ENCODE measurements at places on chromosomes 12 and 14. TPM values are rescaled to one million over a fixed set of nuclear protein-coding genes. Genes with fewer than 3 reads are reported as not detected.
A peak's percentile ranks its signal among the peaks of the same experiment; 100 is the strongest.

GRCh38 chr14:102159841-102160240 lies 20.1 kb downstream of the WDR20 start:
- DNase-seq, result no peak
- H3K36me3 ChIP-seq, result peaks cover 9% of the 10 kb centered on the region
- H3K4me3 ChIP-seq, result no peak overlapping the region
- no peak overlapping the region for H3K27ac ChIP-seq
- H3K4me1 ChIP-seq, result peaks cover under 1% of the 10 kb centered on the region
- H3K27me3 ChIP-seq, result no peaks in the 10 kb centered on the region

DNA sequence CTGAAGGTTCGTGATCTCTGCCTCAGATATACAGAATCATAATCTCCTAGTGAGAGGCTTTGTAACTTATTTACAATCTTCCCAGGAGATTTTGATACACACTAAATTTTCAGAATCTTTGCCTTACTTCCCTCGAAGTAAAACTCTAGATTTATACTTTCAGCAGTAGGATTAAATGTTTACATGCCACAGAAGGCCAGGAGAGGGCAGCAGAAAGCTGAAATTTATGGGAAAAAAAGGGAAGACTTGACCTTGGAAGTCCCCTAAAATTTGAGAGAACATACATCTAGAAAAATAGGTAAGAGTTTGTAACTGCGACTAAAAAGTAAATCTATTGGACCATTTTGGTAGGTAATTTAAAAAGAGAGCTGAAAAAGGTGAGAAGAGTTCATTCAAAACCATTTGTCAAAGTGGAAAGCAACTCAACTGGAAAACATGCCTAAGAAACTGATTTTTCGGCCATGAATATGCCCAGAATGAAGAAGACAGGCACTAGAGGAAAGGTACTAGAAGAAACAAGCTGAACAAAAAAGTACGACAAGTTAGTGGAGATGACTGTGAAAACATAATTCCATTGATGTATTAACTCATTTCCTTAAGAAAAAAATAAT lies 242.0 kb upstream of the MDGA2 start:
- no peak overlapping the region for H3K4me3 ChIP-seq
- peak; percentile 23 for DNase-seq
- H3K27ac ChIP-seq, result no peak overlapping the region

DNA sequence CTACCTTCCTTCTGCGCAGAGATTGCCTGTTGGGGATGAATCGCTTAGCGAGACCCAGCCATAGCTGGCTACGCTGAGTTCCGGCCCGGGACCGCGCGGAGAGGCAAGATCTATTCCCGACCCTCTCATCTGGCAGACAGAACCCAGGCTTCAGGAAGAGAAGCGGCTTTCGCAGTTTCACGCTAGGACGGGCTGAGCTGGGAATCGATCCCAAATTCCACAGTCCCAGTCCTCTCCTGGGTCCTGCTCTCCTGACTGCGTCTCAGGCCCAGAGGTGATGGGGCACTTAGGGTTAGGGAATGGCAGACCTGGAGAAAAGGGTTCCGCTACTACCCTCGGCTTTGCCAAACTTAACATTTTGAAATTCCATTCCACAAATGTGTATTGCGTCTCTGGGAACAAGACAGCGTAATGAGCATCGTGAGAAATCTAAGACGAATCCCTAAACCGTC lies 2.8 kb downstream of the PTPN21 start:
- DNase-seq, result peak; percentile 61
- peak overlapping the region; percentile 68 for H3K4me3 ChIP-seq
- H3K27me3 ChIP-seq, result peaks cover 4% of the 10 kb centered on the region
- peaks cover 31% of the 10 kb centered on the region for H3K36me3 ChIP-seq

GRCh38 chr12:44616402-44616801 lies 259.7 kb downstream of the NELL2 start:
- DNase-seq, result no peak
- H3K36me3 ChIP-seq, result no peaks in the 10 kb centered on the region
- H3K4me3 ChIP-seq, result no peak overlapping the region
- no peaks in the 10 kb centered on the region for H3K27me3 ChIP-seq

GRCh38 chr12:77225373-77225772 lies 160.0 kb upstream of the E2F7 start:
- H3K4me3 ChIP-seq, result no peak overlapping the region
- H3K27ac ChIP-seq, result no peak overlapping the region
- H3K4me1 ChIP-seq, result no peaks in the 10 kb centered on the region
- no peak for DNase-seq
- H3K36me3 ChIP-seq, result no peaks in the 10 kb centered on the region

DNA sequence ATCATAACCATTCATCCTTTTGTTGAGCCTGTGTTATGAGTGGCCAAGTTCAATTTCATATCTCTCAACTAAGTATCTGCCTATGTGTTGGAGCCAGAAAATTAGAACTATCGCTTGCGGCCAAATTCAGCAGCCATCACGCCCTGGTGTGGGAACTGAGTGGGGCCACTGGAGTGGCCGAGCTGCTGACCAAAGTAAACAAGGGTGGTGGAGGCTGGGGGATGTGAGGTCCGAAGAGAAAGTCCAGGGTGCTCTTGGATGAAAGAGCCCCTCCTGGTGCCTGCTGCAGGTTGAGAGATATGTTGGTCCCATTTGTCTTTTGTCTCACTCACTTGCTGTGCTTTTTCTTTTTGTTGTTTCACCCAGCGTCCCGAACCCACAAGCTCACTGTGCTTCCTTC lies 14.9 kb downstream of the ADGRD1 start:
- no peak for DNase-seq
- no peak overlapping the region for H3K4me3 ChIP-seq
- H3K4me1 ChIP-seq, result no peaks in the 10 kb centered on the region
- no peak overlapping the region for H3K27ac ChIP-seq
- no peaks in the 10 kb centered on the region for H3K27me3 ChIP-seq

DNA sequence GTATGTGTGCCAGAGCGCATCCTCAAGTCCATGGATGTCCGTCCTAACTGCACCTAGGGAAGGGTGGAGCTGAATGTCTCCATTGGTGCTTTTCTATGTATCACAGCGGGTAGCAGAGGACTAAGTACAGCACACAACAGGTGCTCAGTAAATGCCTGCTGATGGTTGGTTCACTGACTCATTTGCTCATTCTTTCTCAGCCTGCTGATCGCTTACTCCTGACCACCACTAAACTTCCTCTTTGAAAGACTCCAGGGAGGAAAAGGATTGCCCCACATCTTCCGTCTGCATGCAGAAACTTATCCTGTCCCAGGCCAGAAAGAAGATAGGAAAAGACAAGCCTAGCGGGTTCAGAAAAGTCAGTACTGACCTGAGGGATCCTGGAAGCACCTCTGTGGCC lies 66.3 kb downstream of the B4GALNT3 start:
- no peak overlapping the region for H3K4me3 ChIP-seq
- DNase-seq, result no peak
- peaks cover 4% of the 10 kb centered on the region for H3K27me3 ChIP-seq
- H3K27ac ChIP-seq, result no peak overlapping the region
- peaks cover 7% of the 10 kb centered on the region for H3K4me1 ChIP-seq

GRCh38 chr12:113069149-113069548 lies 12.6 kb downstream of the DTX1 start:
- DNase-seq, result no peak
- peaks cover 11% of the 10 kb centered on the region for H3K4me1 ChIP-seq
- peaks cover 12% of the 10 kb centered on the region for H3K27me3 ChIP-seq
- H3K27ac ChIP-seq, result no peak overlapping the region

GRCh38 chr12:62078020-62078419 lies 182.2 kb upstream of the USP15 start:
- no peak for DNase-seq
- no peak overlapping the region for H3K27ac ChIP-seq
- no peaks in the 10 kb centered on the region for H3K4me1 ChIP-seq
- H3K27me3 ChIP-seq, result no peaks in the 10 kb centered on the region
- no peaks in the 10 kb centered on the region for H3K36me3 ChIP-seq

DNA sequence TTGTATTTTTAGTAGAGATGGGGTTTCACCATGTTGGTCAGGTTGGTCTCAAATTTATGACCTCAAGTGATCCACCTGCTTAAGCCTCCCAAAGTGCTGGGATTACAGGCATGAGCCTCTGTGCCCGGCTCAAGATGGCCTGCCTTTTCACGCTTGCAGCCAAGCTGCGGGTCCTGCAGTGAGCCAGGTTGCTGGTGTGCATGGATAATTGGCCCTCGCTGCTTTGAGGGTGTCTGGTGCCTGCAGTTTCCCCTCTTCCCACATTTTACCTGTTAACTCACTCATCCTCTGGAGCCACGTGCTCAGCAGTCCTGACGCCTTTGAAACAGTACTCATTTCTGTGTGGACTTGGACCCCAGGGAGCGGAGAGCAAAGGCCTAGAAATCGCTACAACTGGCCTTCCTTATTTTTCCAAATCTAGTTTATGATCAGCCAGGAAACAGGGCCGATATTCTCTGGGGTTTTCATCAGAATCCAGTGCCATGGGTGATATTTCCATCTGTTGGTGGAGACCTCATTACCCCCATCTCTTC lies 42.2 kb downstream of the TPCN1 start:
- H3K4me1 ChIP-seq, result peaks cover 32% of the 10 kb centered on the region
- peaks cover 40% of the 10 kb centered on the region for H3K36me3 ChIP-seq
- DNase-seq, result no peak
- H3K27ac ChIP-seq, result no peak overlapping the region
- no peak overlapping the region for H3K4me3 ChIP-seq
- H3K27me3 ChIP-seq, result no peaks in the 10 kb centered on the region

GRCh38 chr12:111427417-111428074 lies 21.8 kb downstream of the SH2B3 start:
- peaks cover 35% of the 10 kb centered on the region for H3K4me1 ChIP-seq
- peaks cover 2% of the 10 kb centered on the region for H3K36me3 ChIP-seq
- DNase-seq, result no peak
- no peak overlapping the region for H3K4me3 ChIP-seq
- no peaks in the 10 kb centered on the region for H3K27me3 ChIP-seq
- no peak overlapping the region for H3K27ac ChIP-seq

GRCh38 chr12:94516985-94517384 lies 57.3 kb upstream of the CEP83 start:
- no peaks in the 10 kb centered on the region for H3K27me3 ChIP-seq
- H3K4me3 ChIP-seq, result no peak overlapping the region
- no peaks in the 10 kb centered on the region for H3K36me3 ChIP-seq
- H3K4me1 ChIP-seq, result no peaks in the 10 kb centered on the region
- no peak for DNase-seq

DNA sequence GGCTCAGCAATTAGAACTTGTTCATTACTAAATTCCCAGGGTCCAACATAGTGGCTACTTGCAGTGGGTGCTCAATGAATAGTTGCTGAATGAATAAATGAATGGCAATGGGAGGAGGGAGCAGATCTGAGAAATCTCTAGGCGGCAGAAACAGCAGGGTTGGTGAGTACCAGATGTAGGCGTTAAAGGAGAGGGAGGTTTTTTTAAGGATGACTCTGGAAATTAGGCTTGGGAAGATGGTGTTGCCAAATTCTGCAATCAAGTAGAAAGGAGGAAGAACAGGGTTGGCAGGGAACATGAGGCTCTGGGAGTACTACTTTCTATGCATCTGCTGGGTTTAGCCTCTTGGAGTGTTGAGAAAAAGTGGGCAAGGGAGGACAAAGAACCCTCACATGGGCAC lies 207.1 kb downstream of the APAF1 start:
- no peak overlapping the region for H3K27ac ChIP-seq
- H3K4me3 ChIP-seq, result no peak overlapping the region
- H3K36me3 ChIP-seq, result no peaks in the 10 kb centered on the region
- DNase-seq, result no peak
- no peaks in the 10 kb centered on the region for H3K4me1 ChIP-seq

- no peak for DNase-seq
- H3K27me3 ChIP-seq, result no peaks in the 10 kb centered on the region
- H3K4me3 ChIP-seq, result no peak overlapping the region
- no peaks in the 10 kb centered on the region for H3K36me3 ChIP-seq
Measured at GRCh38 chr14:63563370-63564026, 20.3 kb upstream of the PPP2R5E start.

DNA sequence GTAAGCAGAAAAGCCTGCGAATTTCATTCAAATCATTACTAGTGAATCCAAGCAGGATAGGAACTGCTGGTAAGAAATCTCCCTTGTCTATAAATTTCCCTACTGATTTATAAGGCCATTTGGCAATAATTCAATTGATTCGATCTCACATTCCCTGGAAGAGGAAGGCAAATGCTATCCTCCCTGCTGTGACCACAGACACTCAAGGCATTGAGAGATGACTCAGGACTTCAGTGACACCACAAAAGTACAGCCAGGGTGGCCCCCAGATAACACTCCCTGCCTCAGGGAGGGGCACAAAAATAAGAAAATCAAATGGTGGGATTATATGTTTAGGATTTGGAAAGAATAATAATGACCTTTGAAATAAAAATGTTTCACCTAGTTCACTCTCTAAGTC lies 162.7 kb downstream of the GRIP1 start:
- H3K4me3 ChIP-seq, result no peak overlapping the region
- H3K27me3 ChIP-seq, result no peaks in the 10 kb centered on the region
- H3K36me3 ChIP-seq, result no peaks in the 10 kb centered on the region
- H3K27ac ChIP-seq, result no peak overlapping the region
- no peak for DNase-seq
- H3K4me1 ChIP-seq, result no peaks in the 10 kb centered on the region

DNA sequence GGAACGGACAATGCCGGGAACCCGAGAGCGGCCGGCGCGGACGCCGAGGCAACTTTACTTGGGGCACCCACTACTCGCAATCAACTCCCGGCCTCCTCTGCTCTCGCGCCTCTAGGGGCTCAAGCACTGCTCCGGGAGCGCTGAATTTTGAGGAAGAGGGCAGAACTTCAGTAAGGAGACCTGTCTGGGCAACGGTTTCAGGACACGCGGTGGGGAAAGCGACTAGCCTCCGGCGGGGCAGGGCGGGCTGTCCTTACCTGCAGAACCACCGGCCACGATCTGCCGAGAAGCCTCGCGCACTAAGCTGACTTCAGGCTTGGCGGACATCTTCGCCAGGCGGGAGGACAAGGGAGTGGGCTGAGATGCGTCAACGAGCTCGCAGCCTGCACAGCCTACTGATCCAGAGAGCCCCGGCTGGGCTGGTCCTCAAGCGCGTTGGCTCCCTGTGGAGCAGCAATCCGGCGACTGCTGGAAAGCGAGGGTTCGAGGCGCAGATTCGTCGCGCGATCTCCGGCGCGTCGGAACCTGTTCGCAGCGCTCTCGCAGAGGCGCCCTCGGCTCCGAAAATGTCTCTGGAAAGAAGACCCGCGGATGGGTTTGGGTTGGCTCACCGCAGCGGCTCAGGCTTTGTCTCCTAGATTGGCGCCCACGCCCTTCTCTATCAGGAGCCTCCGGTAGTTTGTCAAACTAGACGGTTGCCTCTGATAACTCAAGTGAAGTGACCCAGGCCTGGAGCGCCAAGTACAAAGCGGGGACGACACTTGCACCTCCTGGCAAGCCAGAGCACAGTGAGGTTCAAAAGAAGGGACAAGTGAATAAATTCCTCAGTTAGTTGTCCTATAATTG lies at the start of gene SLC25A21:
Gene SLC25A21, minus strand, starts transcription at position 583 of the 846 bp plus-strand sequence.
- DNase-seq, result peak; percentile 88
- no peaks in the 10 kb centered on the region for H3K36me3 ChIP-seq
- no peaks in the 10 kb centered on the region for H3K4me1 ChIP-seq
- peak within 1 kb of the TSS; percentile 80 for H3K4me3 ChIP-seq
- peak within 1 kb of the TSS; percentile 93 for H3K27ac ChIP-seq
- peaks cover 5% of the 10 kb centered on the region for H3K27me3 ChIP-seq

The KCNA5 gene
- total RNA-seq, result 2.9 TPM

The PLCZ1 gene
- not detected for total RNA-seq

The CHD8 gene
- total RNA-seq, result 46.8 TPM

The RPL10L gene
- not detected for total RNA-seq

The ANO4 gene
- 0.35 TPM for total RNA-seq
